Fibroblast of skin of left quadriceps (primary cell): ENCODE measurements at places on chromosomes 4 and X.

GRCh38 chr4:15965325-15965724 lies 2.4 kb upstream of the FGFBP2 start:
- no peak for DNase-seq

- DNase-seq: no peak
Observed at GRCh38 chr4:2289955-2290333, 28.0 kb upstream of the MXD4 start.

DNA sequence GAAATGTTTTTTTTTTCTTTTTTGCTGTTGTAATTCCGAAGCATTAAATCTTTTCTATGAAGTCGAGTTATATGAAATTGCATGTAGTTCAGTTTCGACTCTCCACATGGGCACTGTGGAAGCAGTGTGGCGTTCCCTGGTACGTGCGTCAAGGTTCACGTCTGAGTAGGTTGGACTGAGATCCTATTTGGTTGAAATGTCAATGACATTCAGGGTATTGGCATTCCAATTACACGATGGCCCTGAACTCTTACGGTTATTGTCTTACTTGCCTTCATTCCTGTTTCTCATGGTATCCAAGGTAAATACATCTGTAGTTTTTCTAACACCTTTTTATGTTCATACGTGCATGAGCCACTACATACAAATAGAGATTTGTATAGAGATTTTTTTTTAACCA lies 128.8 kb downstream of the SORBS2 start:
- DNase-seq: no peak

- no peak for DNase-seq
Observed at GRCh38 chr4:48163746-48164145, 29.7 kb upstream of the TXK start.

DNA sequence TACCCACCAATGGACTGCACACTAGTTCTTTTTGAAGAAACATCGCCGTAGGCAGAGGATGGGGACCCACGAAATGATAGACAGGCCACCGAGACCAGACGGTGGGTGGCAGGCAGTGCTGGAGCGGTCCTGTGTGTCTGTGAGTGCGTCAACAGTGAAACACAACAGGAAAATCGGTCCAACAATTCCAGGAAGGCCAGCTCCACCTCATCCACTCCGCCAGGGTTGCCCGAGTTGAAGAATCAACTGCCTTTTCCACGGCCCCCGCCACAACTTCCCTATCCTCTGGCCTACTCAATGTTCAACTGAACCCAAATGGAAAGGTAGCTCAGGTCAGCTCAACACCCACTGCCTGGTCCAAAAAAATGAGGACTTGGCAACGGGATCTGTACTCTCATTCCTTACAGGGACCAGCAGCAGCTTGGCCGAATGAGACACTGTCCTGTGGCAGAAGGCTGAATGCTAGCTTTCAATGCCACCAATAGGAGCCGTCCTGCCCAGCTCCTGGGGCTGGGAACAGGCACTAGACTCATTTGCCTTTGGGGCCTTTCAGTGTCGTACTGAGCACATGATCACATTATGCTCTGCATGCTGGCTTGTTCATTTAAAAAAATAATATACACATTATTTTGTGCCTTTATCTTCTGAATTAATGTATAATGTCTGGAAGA lies 43.5 kb downstream of the MID1 start:
- no peak for DNase-seq

GRCh38 chr4:101345596-101346350 lies 1.6 kb downstream of the PPP3CA start:
- DNase-seq: no peak

GRCh38 chr4:2180410-2180809 lies 61.5 kb downstream of the HAUS3 start:
- no peak for DNase-seq

DNA sequence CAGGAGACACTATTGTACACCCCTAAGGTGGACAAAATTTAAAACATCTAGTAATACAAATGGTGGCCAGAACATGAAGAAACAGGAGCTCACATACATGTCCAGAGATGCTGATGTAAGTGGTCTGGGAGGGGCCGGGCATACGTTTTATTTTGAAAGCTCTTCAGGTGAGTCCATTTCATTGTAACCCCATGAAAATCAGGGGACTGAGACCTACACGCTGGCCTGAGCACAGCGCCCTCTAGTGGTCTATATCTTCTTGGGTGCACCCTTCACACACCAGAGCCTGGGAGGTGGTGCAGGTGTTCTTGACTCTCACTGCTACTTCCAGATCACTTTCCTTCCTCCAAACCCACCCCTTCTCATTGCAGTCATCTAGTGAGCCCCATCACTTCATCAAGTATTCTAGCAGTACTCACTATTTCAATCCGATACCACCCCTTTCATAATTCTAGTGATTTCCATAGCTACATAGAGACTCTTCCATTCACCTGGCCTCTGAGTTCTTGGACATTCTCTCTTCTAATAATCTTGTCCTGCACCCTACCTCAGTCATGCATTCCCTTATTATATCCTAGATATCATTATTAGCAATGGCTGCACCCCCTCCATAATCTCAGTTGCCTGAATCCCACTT lies 4.3 kb upstream of the TLR6 start:
- no peak for DNase-seq

DNA sequence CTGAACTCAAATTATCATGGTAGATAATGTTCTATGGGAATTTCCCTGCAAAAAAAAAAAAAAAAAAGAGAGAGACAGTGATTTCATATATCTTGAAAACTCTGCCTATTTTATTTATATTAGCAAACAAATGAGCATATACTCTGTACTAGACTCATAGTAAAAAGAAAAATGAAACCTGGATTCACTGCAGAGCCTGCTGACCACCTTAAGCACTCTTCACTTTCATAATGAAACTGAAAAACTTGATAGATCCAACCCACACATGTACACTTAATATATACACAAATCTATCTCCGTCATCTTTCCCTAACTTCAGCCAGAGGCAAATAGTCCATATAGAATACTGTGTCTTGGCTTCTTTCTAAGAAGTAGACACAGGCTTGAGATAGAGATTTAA lies 226.1 kb upstream of the KCNIP4 start:
- no peak for DNase-seq

- no peak for DNase-seq
Observed at GRCh38 chrX:108199691-108200090, 108.1 kb downstream of the ATG4A start.

DNA sequence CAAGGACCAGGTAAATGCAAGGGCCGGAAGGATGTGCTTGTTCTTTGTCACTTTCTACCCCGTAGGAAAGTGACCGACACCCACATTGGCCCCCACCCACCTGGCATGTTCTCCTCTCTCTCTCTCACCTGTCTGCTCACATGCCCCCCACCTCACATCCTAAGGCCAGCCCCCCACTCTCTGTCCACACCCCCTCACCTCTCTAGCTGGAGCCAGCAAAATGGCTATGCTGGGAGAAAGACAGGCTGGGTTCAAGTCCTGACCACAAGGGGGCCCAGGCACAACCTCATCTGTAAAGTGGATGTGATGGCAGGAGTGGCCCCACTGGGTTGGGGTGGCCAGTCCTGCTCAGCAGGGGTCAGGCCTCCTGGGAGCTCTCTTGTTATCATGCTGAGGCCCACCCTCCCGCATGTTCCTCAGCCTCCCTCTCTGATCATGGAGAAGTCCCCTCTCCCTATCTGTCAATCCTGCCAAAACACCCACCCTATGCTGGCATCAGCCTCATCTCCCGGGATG lies 1.7 kb upstream of the PPP2R2C start:
- no peak for DNase-seq

DNA sequence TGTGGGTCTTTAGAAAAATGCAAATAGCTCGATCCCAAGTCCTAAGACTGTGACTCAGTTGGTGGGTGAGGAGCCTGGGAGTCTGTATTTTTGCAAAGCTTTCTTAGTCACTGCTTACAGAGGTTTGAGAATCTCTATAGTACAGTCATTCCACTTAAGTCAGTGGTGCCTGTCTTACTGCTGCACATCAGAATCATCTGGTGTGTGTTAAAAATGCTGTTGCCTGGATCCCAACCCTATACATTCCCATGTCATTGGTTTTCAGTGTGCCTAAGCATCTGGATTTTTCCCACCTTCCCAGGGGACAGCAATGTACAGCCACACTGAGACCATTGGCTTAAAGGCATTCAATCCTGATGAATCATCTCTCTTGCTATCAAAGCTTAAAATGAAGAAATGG lies 21.0 kb upstream of the GEMIN8 start:
- DNase-seq: no peak

DNA sequence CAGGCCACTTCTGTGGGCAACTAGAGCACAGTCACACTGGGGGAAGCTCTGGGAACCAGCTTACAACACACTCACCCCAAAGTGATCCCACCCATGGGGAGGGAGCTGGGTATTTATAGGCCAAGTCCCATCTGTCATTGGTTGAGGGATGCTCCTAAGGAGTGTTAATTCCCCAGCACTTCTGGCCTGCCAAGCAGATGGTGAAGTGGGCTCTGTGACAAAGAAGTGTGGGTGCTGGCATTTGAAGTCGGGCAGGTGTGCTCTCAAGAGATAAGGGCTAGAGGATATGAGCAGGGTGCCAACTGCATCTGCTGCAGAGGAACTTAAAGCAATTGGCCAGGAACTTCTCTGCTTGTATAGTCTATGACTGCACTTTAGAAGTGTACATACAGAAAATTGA lies 30.9 kb downstream of the PTCHD1 start:
- DNase-seq: no peak

DNA sequence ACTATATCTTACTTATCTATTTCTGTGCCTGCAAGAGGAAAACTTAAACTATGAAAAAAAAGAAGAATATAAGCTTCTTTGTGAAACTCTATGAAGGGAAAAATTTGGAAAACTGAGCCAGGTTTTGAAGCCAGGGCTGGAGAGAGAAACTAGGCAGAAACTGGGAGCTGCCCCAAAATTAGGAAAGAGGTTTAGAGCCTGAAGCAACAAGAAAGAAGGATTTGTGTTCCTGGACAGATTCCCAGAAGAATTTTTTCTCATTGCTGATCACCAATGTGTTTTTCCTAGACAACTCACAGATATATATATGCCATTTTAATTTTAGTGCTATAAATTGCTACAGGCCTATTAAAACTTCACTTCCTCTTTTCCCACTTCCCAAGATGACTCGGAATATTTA lies 245.0 kb upstream of the GEMIN8 start:
- DNase-seq: no peak
